ENCODE measurements at places on chromosomes 3 and 15.

GRCh38 chr3:148643389-148643840, 54.3 kb upstream of the AGTR1 start:
- H3K27ac ChIP-seq: no peak overlapping the region
- no peaks in the 10 kb centered on the region for H3K27me3 ChIP-seq
- H3K4me3 ChIP-seq: no peak overlapping the region
- no peak for DNase-seq

DNA sequence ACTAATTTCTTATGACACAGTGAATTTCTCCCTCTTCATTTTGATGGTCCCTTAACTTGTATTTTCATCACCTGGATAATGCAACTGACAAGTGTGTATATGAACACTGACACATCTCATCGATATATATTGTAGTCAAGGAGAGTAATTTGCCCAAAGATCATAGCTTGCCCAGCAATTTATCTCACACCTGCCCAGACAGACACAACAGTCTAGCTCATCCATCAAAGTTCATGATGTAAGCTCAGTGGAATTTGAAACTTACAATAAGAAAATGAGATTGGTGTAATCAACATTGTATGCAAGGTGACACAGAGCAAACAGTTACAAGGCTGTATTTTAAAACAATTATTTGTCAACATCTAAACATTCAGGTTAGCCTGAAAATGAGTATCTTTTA, 805.8 kb downstream of the NAALADL2 start:
- no peak overlapping the region for H3K27ac ChIP-seq
- no peaks in the 10 kb centered on the region for H3K4me1 ChIP-seq
- H3K36me3 ChIP-seq: no peaks in the 10 kb centered on the region

DNA sequence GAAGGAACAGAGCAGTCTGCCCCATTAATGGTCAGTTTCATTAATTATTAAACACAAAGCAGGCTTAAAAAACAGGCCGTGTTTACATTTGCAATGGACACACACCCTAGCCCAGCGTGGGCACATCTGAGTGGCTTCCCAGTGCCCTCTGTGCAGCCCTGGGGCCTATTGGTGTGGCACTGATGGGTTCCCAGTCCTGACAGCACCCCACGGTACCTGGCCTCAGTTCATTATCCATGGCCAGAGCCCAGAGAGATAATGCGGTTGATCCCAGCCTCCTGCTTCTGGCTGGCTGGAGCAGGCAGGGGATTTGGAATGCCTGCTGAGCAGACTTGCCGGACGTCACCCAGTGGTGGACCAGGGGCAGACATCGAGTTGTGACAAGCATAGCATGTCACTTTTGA, 110.5 kb upstream of the ABHD17C start:
- H3K27ac ChIP-seq: no peak overlapping the region
- no peaks in the 10 kb centered on the region for H3K27me3 ChIP-seq
- H3K4me1 ChIP-seq: no peaks in the 10 kb centered on the region
- H3K4me3 ChIP-seq: no peak overlapping the region
- DNase-seq: no peak

GRCh38 chr3:168722091-168722490, 626.4 kb upstream of the GOLIM4 start:
- H3K36me3 ChIP-seq: no peaks in the 10 kb centered on the region
- H3K4me1 ChIP-seq: no peaks in the 10 kb centered on the region
- H3K27ac ChIP-seq: no peak overlapping the region
- H3K4me3 ChIP-seq: no peak overlapping the region
- no peak for DNase-seq

GRCh38 chr15:29937956-29938355, 115.7 kb upstream of the TJP1 start:
- H3K4me3 ChIP-seq: no peak overlapping the region
- no peaks in the 10 kb centered on the region for H3K4me1 ChIP-seq
- H3K27me3 ChIP-seq: no peaks in the 10 kb centered on the region
- no peaks in the 10 kb centered on the region for H3K36me3 ChIP-seq

DNA sequence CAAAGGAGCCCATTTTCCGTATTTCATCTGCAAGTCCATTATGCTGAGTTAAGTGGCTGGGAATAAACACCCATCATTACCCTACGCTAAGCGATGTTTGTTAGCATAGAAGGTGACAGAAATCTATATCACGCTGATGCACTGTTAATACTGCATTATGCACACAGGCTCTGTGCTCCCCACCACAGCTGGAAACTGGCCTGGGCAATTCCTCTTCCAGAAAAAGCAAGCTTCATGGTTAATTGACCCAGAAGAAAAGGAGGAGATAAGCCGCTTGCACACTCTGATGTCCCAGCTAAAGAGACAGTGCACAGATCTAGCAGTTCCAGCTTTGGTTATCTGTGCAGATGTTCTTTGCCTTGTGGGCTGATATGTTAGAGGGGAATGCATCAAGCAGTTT, 232.6 kb downstream of the NTRK3 start:
- no peaks in the 10 kb centered on the region for H3K27me3 ChIP-seq
- no peaks in the 10 kb centered on the region for H3K36me3 ChIP-seq
- no peak for DNase-seq
- no peak overlapping the region for H3K4me3 ChIP-seq
- no peaks in the 10 kb centered on the region for H3K4me1 ChIP-seq

- H3K36me3 ChIP-seq: no peaks in the 10 kb centered on the region
- H3K27ac ChIP-seq: no peak overlapping the region
- no peaks in the 10 kb centered on the region for H3K4me1 ChIP-seq
- DNase-seq: no peak
Observed at GRCh38 chr15:93324186-93324975, 235.4 kb upstream of the RGMA start.

DNA sequence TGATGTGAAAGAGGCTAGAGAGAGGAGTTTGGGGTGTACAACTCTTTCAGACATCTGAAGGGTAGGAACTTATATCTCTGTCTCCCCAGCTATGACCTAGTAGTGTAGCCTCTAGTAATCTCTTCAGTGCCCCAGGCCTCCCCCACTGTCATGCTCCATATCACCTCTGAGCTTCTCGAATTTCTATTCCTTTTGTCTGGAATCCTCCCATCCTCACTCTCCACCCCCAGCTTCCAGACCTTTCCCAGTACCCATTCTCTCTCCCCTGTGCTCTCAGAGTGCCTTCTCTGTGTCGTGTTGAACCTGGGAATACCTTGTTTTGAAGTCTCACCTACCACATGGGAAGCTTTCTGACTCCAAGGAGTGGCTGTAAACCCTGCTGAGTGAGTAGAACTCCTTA, 3.6 kb upstream of the RBPMS2 start:
- no peak overlapping the region for H3K27ac ChIP-seq
- no peaks in the 10 kb centered on the region for H3K27me3 ChIP-seq
- peaks cover 13% of the 10 kb centered on the region for H3K4me1 ChIP-seq
- no peaks in the 10 kb centered on the region for H3K36me3 ChIP-seq
- no peak overlapping the region for H3K4me3 ChIP-seq

DNA sequence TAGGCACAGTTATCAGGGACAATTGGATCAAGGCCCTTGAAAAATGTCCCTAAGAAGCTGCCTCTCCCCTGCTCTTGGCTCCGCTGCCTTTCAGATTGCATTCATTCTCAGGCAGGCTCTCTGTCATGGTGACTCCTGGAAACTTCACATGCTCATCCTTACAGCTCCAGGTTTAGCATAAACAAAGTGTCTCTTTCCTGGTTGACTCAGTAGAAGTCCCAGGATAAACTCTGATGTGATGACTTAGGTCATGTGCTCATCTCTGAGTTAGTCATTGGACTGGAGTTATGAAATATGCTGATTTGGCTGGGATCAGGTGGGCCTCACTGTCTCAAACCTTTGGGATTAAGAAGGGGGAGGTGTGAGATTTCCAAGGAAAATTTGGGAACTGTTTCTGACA, 243.8 kb downstream of the ZNF621 start:
- DNase-seq: no peak
- no peak overlapping the region for H3K27ac ChIP-seq
- H3K4me3 ChIP-seq: no peak overlapping the region
- no peaks in the 10 kb centered on the region for H3K4me1 ChIP-seq
- no peaks in the 10 kb centered on the region for H3K27me3 ChIP-seq
- no peaks in the 10 kb centered on the region for H3K36me3 ChIP-seq

DNA sequence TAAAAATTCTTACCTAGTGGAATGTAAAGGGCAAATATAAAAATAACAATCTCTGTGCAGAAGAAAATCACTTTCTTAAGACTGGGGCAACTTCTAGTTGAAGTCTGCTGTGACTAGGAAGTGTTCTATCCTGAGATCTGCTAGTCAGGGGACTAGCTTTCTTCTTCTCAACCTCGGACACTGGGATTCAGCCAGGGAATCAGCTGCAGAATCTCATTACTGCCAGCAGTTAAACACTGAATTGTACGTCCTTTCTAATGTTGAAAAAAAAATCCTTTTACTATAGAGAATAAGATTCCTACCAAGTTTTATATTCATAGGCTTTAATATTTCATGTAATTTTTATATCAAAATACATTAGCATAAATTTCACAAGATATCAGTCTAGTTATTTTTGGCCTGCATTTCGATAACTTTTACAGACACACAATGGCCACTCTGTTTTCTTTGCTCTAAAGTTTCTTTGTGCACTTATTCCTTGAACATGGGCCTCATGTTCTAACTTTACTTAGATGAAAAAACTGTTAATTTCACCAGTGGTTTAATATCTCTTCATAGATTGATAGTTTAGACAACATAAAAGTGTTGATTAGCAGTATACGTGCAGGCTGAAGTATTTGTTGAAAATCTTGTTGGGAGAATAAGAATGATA, 2.6 kb upstream of the NEO1 start:
- no peak for DNase-seq
- peaks cover 43% of the 10 kb centered on the region for H3K27me3 ChIP-seq
- H3K4me3 ChIP-seq: no peak overlapping the region

DNA sequence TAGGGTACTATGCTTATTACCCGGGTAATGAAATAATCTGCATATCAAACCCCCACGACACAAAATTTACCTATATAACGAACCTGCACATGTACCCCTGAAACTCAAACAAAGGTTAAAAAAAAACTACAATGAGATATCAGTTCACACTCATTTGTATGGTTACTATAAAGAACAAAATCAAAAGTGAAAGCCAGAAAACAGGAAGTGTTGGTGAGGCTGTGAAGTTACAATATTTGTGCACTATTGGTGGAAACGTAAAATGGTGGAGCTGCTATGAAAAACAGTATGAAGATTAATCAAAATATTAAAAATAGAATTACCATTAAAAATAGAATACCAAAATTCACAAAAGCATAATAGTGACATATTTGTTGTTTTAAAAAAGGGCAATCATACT, 128.9 kb downstream of the ZIC1 start:
- H3K27me3 ChIP-seq: no peaks in the 10 kb centered on the region
- H3K27ac ChIP-seq: no peak overlapping the region
- no peaks in the 10 kb centered on the region for H3K4me1 ChIP-seq
- DNase-seq: no peak

DNA sequence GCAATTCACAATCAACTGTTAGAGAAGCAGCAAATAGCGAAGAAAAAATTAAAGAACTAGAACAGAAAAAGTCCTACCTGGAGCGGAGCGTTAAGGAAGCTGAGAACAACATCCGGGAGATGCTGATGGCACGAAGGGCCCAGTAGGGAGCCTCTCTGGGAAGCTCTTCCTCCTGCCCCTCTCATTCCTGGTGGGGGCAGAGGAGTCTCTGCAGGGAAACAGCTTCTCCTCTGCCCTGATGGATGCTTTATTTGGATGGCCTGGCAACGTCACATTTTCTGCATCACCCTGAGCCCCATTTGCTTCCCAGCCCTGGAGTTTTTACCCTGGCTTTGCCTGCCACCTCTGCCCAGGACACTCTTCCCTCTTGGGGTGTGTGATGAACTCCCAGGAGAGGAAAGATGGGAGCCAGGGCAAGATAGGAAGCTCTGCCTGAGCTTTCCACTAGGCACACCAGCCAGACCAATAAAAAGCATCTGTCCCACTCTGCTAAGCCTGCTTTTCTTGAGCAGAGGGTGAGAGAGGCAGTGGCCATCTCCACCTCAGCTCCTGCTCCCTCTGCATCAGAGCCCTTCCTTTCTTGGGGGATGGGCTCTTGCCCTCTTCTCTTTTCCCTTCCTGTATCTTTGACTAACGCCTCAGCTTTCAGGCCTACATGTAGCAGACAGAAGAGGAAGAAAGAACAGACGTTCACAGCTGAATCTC, 39.4 kb downstream of the PPARG start:
- H3K4me3 ChIP-seq: no peak overlapping the region
- H3K36me3 ChIP-seq: no peaks in the 10 kb centered on the region
- H3K27me3 ChIP-seq: no peaks in the 10 kb centered on the region
- H3K4me1 ChIP-seq: no peaks in the 10 kb centered on the region
- no peak for DNase-seq
- H3K27ac ChIP-seq: no peak overlapping the region

Data from CD4-positive, CD25-positive, alpha-beta regulatory T cell (primary cell).